ENCODE measurements at places on chromosomes 16 and 17. TPM values are rescaled to one million over a fixed set of nuclear protein-coding genes. Genes with fewer than 3 reads are reported as not detected.

Gene FOXN1
- total RNA-seq = not detected

DNA sequence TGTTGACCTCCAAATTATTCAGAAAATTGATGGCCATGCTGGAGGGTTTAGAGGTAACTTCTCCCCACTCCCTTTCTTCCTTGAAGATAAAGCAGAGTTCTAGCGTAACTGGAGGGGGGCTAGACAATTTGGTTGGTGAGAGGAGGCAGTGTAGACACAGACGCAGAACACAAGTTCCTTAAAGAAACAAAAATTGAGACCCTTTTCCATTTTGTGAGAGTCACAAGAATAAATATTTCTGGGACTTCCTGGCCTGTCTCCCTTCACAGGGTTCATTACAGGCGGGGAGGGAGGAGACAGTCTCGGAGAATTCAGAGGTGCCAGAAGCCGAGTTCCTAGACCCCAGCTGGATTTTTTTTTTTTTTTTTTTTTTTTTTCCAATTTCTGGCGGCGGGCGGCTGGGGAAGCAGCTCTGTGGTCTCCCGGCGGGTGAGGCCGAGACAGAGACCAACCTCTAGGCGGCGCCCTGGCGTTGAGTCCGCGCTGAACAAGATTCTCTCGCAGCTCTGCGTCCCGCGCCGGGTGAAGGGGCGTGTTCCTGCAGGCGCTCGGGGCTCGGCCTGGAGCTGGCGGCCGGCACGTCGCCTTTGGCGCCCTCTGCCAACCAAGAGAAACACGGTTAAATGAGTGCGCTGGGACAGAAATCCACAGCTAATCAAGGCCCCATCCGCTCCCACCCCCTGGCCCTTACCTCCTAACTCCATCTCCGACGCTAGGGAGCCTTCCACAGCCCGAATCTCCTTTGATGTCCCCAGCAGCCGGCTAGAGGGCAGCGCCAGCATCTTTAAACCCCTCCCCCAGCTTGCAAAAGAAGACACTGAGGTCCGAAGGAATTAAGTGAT, 10.2 kb upstream of the HOXB9 start:
- DNase-seq = peak; percentile 91

- peak; percentile 88 for DNase-seq
Measured at GRCh38 chr17:60435244-60436167, 13.2 kb downstream of the CHCT1 start.

- DNase-seq = no peak
Measured at GRCh38 chr16:19379838-19380237, 37.8 kb upstream of the TMC5 start.

DNA sequence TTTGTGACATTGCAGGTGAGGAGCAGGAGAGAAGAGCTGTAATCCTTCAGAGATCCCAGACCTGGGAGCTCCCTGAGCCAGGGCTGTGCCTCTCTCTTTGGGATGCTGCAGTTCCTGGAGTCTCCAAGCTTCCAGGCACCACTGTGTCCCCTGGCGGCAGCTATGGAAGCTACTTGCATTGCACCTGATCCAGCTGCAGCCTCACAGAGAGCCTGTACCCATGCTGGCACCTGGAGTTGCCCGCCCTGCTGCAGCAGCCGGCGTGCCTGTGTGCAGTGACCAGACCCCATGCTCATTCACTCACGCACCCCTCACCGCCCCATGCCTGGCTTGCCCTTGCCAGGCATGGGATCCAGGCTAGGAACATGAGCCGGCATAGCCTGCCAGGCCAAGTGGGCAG, 51.8 kb upstream of the MED9 start:
- DNase-seq = no peak

GRCh38 chr16:15426796-15427195, 7.6 kb upstream of the BMERB1 start:
- DNase-seq = no peak

Gene P3H4
- total RNA-seq = 4.1 TPM

Gene ARHGAP23
- total RNA-seq = 0.61 TPM

Gene ACSM3
- 3.5 TPM for total RNA-seq

All from activated CD4-positive, alpha-beta T cell treated with anti-CD3 and anti-CD28 coated beads, Interleukin-2, amount 10 ng/mL, durations not matched to agents 24 days and 14 days (primary cell).